ENCODE measurements at places on chromosomes 5 and 9. TPM values are rescaled to one million over a fixed set of nuclear protein-coding genes. Genes with fewer than 3 reads are reported as not detected.

SPATA31D4 gene
- not detected for total RNA-seq

STX17 gene
- 40.1 TPM for total RNA-seq

LCN9 gene
- total RNA-seq = not detected

HAPLN1 gene
- 18.8 TPM for total RNA-seq

F2R gene
- 38.7 TPM for total RNA-seq

KCNV2 gene
- not detected for total RNA-seq

FGD3 gene
- total RNA-seq = not detected

DNLZ gene
- total RNA-seq = 4.3 TPM

FSD1L gene
- total RNA-seq = 7.1 TPM
